ENCODE measurements at places on chromosomes 2 and 18.

DNA sequence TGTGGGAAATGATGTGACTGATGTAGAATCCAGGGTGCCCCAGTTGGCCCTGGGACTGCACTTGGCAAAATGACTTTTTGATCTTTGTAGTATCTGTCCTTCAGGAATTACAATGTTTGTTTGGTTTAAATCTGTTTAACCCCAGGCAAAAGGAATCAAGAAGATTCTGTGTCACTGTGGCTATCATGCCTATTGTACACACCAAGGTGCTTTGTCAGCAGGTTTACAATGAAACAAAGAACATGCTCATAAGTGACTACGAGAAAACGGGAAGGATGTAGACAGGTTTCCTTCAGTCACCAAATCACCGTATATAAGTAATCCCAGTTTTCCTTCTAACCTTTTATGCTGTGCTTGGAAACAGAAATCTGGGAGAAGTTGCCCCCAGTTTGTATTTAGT, 109.5 kb downstream of the RTN4 start:
- no peak for DNase-seq

GRCh38 chr2:150656002-150656401, 168.5 kb upstream of the RND3 start:
- DNase-seq: no peak

- DNase-seq: no peak
Observed at GRCh38 chr2:27647289-27647688, 16.1 kb downstream of the SUPT7L start.

DNA sequence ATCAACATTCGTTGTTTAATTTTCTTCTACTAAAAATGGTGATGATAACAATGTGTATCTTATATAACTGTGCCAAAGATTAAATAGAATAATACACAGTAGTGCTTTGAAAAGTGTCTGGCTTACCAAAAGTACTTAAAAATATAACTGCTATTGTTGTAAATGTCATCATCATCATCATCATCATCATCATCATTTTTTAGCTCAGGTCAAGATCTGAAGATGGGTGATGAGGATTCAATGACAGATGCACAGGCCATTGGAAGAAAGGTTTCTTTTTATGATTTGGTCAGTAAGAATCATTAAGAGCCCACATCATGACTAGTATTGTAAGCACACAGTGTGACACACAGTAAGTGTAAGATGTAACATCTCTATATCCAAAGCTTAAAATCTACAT, 795.2 kb downstream of the SLC4A3 start:
- no peak for DNase-seq

- no peak for DNase-seq
Observed at GRCh38 chr2:96396095-96396494, 60.5 kb downstream of the NCAPH start.

DNA sequence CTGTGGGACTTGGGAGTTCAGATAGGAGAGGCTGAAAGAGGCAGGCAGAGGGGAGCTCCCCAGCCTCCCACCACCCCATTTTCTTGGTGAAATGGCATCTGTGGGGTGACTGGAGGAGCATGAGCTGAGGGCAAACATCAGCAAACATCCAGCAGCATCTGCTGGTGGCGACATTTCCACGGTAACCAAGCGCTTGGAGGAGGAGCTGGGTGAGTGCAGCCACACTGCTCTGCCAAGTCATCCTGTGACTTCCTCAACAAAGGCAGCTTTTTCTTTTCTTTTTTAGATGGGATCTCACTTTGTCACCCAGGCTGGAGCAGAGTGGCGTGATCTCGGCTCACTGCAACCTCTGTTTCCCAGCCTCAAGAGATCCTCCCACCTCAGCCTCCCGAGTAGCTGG, 5.6 kb downstream of the TXNL4A start:
- DNase-seq: no peak

DNA sequence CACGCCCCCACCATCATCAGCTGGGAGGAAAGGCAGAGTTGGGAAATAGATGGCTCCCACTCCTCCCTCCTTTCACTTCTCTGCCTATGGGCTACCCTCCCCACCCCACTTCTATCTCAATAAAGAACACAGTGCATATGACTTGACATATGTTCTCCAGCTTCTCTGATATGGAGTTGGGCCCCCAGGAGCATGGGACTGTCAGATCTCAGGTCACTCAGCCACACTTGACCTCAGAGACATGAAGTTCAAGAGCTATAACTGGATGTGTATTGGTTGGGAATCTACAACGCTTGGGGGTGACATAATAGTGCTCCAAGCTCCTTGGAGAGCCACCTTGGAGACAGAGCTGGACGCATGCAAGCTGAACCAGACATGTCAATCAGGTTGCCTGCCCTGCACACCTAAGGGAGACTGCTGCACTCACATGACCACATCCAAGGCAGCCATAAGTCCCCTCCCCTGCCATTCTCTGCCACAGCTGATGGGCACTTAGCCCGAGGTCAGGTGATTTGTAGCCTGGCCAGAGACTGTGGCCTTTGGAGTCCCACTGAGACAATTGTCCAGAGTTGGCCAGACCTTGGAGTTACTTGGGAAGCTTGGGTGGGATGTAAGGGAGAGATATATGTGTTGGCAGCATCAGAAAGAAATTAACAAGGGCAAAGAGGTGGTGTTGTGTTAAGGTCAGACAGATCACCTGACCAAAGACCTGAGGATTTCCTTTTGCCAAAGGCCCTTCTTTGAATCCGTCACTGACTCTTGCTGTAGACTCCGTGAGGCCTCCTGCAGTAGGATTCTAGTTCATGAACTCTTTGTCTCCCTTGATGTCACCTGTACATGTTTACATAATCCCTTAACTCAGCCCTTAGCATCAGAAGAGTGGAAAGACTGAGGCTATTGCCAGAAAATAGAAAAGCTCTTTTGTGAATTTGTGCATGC, 3.7 kb downstream of the INHA start:
- no peak for DNase-seq

DNA sequence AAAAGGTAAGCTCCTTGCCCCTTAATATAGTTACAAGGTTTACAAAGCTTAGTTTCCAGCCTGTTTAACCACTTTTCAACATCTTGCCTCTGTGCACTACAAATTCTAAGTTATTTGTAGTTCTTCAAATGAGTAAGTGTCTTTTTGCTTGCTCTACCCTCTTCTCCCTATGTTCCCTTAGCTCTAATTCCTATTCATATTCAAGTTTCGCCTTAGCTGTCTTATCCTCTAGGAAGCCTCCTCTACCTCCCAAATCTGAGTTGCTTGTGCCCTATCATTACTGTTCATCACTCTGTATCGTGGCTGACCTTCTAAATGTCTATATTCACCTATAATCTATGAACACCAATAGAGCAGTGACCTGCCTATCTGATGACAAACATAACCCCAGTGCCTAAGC, 25.3 kb downstream of the NRXN1 start:
- no peak for DNase-seq

DNA sequence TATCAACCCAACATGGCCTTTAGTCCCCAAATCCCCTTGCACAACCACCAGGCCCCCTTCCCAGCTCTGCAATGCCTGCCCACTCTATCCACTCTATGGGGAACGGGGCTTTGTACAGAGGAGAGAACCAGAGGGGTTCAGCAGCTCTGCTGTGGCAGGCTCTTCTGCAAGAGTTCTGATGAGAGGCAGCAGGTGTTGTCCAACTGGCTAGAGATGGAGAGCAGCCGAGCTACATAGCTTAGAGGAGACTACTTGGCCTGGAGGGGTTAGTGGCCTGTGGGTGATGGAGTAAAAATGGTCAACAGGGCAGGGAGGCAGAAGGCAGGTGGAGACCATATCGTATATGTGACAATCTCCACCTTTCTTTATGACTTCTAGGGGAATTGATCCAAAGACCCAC, 103.0 kb downstream of the QPCT start:
- no peak for DNase-seq

DNA sequence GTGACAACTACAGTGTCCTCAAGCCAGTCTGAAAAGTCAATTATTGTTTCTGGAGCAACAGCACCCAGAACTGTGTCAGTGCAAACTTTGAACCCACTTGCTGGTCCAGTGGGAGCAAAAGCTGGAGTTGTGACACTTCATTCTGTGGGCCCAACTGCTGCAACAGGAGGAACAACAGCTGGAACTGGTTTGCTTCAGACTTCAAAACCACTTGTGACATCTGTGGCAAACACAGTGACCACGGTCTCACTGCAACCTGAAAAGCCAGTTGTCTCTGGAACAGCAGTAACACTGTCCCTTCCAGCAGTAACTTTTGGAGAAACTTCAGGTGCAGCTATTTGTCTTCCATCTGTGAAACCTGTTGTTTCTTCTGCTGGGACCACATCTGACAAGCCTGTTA, 59.8 kb downstream of the TAF4B start:
- DNase-seq: no peak

DNA sequence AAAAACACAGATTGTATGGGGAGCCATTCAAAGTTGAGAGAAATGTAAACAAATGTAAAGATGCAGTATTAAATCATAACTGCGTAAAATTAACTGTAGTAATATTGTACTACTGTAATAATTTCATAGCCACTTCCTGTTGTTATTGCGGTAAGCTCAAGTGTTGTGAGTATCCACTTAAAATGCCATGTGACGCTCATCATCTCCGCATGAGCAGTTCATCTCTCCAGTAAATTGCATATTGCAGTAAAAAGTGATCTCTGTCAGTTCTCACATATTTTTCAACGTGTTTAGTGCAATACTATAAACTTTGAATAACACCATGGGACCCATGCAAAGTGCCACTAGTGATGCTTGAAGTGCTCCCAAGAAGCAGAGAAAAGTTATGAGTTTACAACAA, 41.8 kb upstream of the SP3 start:
- no peak for DNase-seq

DNA sequence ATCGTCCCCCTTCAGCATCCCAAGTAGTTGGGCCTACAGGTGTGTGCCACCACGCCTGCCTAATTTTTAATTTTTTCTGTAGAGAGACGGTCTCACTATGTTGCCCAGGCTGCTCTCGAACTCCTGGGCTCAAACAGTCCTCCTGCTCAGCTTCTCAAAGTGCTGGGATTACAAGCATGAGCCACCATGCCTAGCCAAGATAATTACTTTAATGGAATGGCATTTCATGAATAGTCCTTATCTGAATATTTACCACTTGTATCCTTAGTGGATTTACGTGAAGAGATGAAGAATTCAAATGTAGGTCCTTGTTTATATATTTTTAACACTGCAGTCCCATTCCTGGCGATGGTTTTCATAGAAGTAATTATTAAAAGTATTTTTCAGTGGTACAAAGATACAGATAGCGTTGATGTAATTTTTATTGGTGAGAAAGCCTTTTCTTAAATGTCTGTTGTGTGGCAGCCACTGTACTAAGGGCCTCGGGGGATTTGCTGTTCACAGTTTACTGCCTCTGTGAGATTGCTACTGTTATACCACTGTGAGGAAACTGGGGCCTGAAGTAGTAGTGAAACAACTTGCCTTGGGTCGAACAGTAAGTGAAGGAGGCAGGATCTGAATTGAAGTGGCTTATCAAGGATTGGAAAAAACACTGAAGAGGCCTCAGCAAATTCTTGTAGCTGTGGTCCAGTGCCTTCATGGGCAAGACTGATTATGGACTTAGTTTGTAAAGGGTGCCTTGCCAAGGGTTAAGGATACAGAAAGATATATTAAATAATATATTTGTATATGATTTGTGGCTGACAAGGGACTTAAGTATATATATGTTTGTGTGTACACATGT, 151.2 kb downstream of the PRPF40A start:
- DNase-seq: no peak

GRCh38 chr2:505941-506340, 171.3 kb downstream of the TMEM18 start:
- no peak for DNase-seq

DNA sequence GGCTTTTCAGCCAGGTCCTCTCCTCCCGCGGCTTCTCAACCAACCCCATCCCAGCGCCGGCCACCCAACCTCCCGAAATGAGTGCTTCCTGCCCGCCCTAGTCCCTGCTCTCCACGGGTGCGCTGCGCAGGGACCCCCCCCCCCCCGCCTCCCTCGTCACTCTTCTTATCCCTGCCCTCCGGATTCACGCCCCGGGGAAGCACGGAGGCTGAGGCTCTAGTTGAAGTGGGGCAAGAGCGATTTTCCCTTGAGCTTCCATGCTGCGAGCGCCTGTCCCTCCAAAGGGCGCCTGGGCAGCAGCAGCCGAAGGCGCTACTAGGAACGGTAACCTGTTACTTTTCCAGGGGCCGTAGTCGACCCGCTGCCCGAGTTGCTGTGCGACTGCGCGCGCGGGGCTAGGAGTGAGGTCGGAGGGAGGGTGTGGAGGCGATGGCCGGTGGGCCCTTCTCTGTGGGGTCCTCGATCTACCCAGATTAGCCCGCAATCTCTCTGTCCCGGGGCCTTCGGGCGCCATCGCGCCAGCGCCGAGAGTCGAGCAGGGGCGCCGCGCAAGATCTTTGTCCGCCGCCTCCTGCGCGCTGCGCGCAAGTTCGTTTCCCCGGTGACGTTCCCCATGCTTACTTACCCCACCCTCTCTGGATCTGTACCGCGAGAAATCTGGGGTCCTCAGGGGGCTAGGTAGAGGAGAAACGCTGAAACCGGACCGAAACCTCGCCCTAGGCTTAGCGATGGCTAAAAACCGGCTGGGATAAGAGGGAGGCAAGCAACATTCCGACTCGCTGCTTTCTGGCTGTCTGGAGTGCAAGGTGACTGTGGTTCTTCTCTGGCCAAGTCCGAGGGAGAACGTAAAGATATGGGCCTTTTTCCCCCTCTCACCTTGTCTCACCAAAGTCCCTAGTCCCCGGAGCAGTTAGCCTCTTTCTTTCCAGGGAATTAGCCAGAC, 677 bp downstream of the GAD1 start:
- DNase-seq: no peak

DNA sequence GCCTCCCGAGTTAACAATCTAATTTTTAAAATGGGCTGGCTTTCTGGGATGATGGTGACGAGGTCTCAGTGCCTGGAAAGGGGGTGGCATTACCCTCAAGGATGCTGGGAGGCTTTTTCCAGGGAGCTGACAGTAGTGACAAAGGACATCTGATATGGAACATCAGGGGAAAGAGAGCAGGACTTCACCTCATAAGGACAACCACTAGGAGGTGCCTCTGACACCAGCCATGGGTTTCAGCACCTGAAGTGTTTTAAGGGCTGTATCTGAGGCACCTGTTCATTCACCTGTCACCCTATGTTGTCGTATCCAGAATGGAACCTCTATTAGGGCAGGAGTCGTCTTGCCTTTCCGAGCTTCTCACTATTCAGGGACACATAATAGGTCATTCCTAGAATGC, 10.8 kb downstream of the IL36B start:
- no peak for DNase-seq

GRCh38 chr2:171141320-171141719, 19.4 kb downstream of the TLK1 start:
- DNase-seq: no peak

DNA sequence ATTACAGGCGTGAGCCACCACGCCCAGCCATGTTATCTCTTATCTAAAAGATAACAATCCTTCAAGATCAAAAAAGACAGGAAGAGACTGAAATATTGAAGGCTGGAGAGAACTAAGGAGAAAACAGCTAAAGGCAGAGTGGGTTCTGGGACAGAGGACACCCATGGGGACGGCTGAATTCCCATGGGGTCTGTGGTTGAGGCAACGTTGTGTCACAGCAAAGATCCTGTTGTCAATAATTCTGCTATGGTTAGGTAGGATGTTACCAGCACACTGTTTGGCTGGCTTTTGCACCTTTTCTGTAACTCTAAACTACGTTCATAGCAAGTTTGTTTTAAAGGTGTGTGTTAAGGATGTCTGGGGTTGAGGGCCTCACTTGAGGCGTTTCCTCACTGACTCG, 137.7 kb upstream of the APCDD1 start:
- DNase-seq: no peak
